ENCODE measurements at places on chromosomes 13 and 19. TPM values are rescaled to one million over a fixed set of nuclear protein-coding genes. Genes with fewer than 3 reads are reported as not detected.

DNA sequence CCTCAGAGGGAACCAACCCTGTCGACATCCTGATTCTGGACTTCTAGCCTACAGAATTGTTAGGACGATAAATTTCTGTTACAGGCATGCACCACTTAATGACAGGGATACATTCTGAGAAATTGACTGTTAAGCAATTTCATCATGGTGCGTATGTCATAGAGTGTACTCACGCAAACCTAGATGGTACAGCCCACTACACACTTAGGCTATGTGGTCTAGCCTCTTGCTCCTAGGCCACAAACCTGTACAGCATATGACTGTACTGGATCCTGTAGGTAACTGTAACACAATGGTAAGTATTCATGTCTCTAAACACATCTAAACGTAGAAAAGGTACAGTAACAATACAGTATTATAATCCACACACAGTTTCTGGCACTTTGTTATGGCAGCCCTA, 13.3 kb downstream of the USP12 start:
- no peak for DNase-seq

The SHKBP1 gene
- total RNA-seq: 54.3 TPM

DNA sequence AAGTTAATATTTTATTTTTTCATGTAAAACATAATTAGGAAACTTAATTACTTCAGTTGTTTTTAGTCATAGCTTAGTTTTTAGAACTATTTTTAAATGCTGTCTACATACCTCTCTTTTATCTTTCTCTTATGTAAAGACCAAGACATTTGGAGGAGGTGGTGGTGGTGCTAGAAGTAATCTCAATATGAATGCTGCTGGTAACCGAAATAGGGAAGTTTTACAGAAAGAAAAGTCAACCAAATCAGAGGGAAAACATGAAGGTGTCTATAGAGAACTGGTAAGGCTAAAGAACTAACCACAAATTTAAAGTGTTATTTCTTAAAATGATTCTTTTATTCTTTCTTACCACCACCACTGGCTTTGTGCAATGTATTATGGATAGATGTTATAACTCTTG, 97.3 kb downstream of the TDRD3 start:
- DNase-seq: no peak

DNA sequence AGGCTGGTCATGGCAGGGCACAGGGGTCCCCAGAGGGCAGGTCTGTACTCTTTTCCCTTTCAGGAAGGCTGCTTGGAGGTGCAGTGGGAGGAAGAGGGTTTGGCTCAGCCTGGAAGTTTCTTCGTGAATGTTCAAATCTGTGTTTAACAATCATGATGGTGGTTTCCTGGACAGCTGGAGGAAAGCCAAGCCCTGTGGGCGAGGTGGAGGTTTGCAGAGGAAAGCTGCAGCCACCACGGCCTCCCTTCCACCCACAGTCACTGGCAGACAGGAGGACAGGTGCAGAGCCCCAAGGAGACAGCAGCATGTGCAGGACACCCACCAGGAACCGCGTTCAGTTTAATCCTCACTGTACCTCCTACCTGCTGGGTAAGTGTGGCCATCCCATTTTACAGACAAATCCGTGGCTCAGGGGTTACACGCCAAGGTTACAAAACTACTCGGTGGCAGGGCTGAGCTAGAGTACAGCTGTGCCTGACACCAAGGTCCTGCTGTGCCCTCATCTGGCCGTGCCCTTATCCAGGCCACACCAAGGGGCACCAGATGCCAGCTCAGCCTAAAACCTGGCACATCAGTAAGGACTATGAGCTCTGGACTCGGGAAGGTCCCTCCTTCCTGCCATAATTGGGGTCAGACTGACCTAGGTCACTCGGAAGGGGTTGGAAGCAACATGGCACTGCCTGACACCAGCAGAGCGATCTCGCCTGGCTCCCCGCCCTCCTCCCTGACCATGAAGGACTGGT, 34.1 kb downstream of the SUGP2 start:
- DNase-seq: no peak

GRCh38 chr13:40366119-40366518, 300.3 kb downstream of the FOXO1 start:
- DNase-seq: no peak

DNA sequence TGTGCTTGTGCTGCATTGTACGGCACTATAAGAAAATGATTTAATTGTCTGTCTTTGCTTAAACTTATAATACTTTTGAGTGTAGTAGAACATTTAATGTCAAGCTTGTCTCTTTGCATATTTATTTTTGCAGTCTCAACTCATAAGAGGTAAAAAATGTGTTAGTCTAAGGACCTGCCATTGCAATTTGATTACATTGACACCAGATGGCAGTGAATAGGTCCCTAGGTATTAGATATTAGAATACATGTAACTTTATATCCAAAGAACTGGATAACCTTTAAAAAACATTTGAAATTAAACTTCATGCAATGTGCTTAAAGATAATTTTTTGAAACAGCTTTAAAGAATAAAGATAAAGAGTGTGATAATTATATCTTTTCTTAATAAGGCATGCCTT, 1421.3 kb downstream of the OLFM4 start:
- DNase-seq: no peak

DNA sequence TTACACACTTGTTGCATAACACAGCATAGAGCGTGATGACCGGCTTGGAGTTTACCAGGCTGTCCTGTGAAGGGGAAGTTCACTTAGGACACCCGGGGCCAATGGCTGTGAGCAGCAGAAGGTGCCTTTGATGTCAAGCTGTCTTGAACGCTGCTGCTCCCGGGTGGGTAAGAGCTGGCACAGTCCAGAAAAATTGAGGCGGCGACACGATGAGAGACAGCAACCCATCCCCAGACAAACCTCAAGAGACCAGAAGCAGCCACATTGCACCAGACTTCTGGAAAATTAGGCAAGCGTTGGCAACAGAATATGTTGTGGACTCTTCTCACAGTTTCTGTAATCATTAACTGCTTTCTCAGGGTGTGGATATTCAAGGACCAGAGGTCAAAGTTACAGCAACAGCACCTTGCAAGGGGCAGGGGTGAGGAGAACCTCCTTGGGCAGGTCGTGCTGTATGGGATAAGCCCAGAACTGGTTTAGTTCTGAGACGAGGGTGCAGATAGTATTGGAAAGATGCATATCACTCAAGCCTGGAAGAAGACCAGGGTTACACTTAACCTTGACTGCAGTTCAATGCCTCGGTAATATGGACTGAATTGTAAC, 10.1 kb downstream of the NFILZ start:
- DNase-seq: no peak

DNA sequence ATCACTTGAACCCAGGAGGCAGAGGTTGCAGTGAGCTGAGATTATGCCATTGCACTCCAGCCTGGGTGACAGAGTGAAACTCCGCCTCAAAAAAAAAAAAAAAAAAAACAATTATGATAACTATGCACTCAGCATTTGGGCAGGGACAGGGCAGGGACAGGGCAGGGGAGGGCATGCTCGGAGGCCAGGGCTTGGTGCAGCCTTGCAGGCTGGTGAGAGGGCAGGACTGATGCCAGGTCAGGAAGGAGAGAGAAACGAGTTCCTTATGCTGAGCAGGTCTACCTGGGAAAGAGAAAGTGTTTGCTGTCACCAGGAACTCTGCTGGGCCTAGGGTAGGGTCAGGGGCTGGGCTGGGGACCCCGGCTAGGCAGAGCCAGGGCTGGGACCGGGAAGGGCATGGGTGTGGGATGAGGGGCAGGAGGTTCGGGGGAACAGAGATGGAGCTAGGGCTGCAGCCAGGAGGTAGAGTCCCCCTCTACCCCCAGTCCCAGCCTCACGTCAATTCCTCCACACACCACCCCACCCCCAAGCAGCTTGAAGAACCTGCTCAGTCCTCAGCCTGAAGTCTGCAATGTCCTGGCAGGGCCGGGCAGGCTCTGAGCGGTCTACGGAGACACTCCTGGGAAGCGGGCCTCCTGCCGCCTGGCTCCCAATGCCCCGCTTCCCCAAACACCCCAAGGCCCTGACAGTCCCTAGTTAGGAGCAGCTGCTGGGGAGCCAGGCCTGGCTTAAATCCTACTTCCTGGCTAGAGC, 2.8 kb downstream of the FXYD3 start:
- DNase-seq: no peak

GRCh38 chr13:63201493-63201892, 1785.8 kb upstream of the PCDH20 start:
- DNase-seq: no peak

DNA sequence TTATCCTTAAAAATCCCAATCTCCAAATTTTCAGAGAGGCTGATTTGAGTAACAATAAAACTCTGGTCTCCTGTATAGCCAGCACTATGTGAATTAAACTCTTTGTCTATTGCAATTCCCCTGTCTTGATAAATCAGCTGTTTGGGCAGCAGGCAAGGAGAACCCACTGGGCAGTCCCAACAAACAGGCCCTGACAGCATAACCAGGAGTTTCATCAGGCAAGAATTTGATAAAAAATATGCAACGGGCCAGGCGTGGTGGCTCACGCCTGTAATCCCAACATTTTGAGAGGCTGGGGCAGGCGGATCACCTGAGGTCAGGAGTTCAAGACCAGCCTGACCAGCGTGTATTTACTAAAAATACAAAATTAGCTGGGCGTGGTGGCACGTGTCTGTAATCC, 42.1 kb downstream of the STK24 start:
- no peak for DNase-seq

DNA sequence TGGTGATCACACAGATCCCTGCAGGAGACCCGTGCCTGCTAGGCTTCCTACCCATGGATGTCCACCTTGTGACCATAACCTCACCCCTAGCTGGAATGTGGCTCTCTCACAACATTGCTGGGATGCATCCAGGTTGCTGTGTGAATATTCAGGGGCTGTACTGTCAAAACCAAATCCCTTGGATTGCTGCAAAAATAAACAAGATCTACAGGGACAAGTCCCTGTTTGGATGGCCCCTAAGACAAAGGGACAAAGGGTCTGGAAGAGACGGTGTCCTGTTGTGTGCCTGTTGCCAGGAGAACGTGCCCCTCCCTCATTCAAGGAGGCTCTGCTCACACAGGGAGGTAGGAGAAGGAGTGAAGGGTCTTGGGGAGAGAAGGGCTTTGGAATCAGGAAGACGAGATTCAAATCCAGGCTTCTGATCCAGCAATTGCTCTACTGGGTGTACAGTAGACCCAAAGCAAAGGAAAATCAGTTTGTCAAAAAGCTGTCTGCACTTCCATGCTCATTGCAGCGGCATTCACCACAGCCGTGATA, 89.2 kb upstream of the WASF3 start:
- peak; percentile 72 for DNase-seq

GRCh38 chr13:107881362-107881761, 334.0 kb downstream of the LIG4 start:
- DNase-seq: no peak

The SIGLEC7 gene
- 0.19 TPM for total RNA-seq

DNA sequence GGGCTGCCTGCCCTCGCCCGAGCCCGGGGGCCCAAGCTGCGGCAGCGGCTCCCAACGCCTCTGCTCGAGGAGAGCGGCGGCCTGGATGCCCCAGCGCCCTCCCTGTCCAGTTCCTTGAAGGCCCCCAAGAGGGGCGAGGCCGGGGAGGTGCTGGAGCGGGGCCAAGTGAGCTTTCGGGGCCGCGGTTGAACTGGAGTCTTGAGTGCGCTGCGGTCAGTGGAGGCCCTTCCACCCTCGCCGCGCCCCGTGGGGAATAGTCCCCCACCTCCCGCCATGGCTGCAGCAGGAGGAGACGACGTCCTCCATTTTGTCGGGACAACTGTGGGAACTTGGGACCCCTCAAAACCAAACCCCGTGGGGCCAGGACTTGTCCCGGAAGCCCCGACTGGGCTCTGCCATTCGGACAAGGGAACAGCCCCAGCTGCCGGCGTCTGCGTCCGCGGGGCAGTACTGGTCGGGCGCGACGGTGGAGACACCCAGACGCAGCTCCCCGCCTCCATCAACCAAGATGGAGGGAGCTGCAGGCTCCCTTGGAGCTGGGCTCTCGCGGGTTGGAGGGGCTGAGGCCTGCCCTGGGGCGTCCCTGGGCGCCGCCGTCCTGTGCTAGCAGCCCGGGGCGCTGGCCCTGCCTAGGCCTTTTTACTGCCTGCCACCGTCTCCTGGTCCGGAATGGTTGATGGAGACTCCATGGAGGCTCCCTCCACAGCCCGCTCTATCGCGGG, 736 bp upstream of the ZMYM5 start:
- peak; percentile 94 for DNase-seq

GRCh38 chr19:5974721-5975387, 3.1 kb downstream of the RANBP3 start:
- DNase-seq: no peak

- DNase-seq: no peak
Observed at GRCh38 chr19:18271433-18271841, 2.8 kb downstream of the IQCN start.

The SERP2 gene
- total RNA-seq: 5.8 TPM

DNA sequence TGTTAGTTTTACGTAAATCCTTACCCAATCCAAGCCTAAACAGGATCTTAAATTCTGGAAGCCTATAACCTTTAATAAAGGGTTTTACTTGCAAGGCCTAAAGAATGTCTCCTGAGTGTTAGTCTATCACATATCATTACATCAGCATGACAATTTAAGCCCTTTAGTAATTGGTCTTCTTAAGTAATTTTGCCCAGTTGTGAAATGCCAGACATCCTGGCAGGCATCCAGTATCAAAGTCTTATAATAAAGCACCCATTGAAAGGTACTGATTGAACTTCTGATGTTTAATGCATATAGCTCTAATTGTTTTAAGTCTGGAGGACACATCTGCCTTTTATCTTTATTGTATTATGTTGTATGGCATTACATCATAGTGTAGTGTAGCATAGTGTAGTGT, 1078.9 kb downstream of the SLITRK1 start:
- DNase-seq: no peak

Measured in esophagus muscularis mucosa (tissue), 4 donors.